ENCODE measurements at places on chromosomes 4 and X. TPM values are rescaled to one million over a fixed set of nuclear protein-coding genes. Genes with fewer than 3 reads are reported as not detected.

Gene SPANXC
- total RNA-seq = not detected

Gene SLC6A14
- not detected for total RNA-seq

Gene NCAPG
- total RNA-seq = 0.78 TPM

Gene TECRL
- total RNA-seq = not detected

DNA sequence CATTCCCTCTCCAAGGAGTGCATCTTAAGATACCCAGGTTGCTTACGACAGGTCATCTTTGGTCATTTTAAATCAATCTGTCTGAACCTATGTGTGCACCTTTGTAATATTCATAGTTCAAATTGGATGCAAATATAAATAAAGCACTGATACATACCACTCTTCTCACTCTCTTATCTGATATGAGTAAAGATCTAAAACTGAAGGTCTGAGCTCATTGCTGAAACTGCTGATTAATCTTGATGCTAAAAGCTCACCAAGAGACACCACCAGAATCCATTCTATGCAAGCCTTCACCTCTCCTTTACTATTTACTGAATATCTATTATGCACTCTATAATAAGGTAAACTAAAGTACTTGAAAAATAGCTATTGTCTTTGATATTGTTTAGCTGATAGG lies 16.6 kb downstream of the HSD17B13 start:
- no peaks in the 10 kb centered on the region for H3K4me1 ChIP-seq
- DNase-seq = no peak
- no peaks in the 10 kb centered on the region for H3K36me3 ChIP-seq
- H3K4me3 ChIP-seq = no peak overlapping the region
- H3K27ac ChIP-seq = no peak overlapping the region

DNA sequence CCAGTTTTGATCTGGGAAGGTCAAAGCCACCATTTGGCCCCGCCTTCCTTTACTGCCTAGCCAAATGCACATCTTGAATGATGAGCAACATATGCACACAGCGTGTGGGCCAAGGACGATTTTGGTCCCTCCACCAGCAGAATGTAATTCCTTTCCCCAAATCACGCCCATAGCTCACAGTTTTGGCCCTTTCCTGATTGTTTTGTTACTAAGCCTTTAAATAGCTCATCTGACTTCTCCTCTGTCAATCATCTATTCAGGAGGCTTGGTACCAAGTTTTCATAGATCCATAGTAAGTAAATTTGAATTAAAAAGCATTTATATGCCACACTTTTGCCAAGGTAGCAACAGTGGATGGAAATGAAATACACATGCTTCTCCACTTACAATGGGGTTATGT lies 123.3 kb downstream of the NFKB1 start:
- DNase-seq = no peak
- H3K27me3 ChIP-seq = no peaks in the 10 kb centered on the region
- no peak overlapping the region for H3K27ac ChIP-seq
- no peaks in the 10 kb centered on the region for H3K4me1 ChIP-seq
- no peaks in the 10 kb centered on the region for H3K36me3 ChIP-seq

- no peaks in the 10 kb centered on the region for H3K27me3 ChIP-seq
- H3K4me3 ChIP-seq = no peak overlapping the region
- no peaks in the 10 kb centered on the region for H3K36me3 ChIP-seq
- no peak overlapping the region for H3K27ac ChIP-seq
Observed at GRCh38 chr4:123877551-123877950, 481.0 kb downstream of the SPRY1 start.

DNA sequence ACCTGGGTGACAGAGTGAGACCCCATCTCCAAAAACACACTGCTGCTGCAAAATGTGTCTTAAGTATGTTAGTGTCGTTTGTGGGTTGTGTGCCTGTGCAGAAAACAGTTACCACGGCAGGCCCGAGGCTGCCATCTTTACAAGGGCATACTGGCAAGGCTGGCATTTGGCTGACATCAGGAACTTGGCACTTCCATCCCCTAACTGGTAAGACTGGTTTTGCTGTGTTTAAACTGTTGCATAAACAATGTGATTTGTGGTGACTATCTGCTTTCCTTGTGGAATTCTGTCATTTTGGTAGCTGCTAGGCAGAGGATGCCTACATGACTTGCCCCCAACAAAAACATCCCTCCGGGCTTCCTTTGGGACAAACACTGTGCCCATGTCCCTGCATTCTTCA lies 12.3 kb downstream of the LRP2BP start:
- no peaks in the 10 kb centered on the region for H3K36me3 ChIP-seq
- no peak for DNase-seq
- no peak overlapping the region for H3K27ac ChIP-seq
- no peaks in the 10 kb centered on the region for H3K27me3 ChIP-seq

- no peak for DNase-seq
- H3K4me1 ChIP-seq = no peaks in the 10 kb centered on the region
- no peak overlapping the region for H3K4me3 ChIP-seq
Observed at GRCh38 chrX:39309018-39309635, 507.9 kb downstream of the MID1IP1 start.

DNA sequence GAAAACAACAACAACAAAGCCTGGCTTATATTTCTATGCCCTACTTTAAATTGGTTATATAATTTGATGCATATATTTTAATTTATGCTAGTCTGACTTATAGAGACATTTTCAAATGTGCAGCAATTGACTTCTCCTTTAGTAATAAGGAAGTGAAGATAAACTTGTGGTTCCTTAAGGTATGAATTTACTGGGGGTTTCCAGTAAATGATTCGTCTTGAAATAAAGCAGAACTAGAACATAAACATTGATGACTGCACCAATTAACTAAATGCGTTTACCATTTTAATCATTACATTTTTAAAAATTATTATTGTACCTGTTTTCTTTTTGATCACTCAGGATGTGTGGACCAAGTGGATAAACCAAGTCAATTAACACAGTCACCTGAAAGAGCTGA lies 99.6 kb upstream of the CCSER1 start:
- H3K36me3 ChIP-seq = no peaks in the 10 kb centered on the region
- no peaks in the 10 kb centered on the region for H3K27me3 ChIP-seq
- H3K4me1 ChIP-seq = no peaks in the 10 kb centered on the region
- no peak for DNase-seq

GRCh38 chr4:118752551-118752950 lies 67.4 kb downstream of the METTL14 start:
- no peak overlapping the region for H3K27ac ChIP-seq
- no peaks in the 10 kb centered on the region for H3K36me3 ChIP-seq
- H3K4me3 ChIP-seq = no peak overlapping the region
- no peak for DNase-seq
- H3K27me3 ChIP-seq = no peaks in the 10 kb centered on the region

DNA sequence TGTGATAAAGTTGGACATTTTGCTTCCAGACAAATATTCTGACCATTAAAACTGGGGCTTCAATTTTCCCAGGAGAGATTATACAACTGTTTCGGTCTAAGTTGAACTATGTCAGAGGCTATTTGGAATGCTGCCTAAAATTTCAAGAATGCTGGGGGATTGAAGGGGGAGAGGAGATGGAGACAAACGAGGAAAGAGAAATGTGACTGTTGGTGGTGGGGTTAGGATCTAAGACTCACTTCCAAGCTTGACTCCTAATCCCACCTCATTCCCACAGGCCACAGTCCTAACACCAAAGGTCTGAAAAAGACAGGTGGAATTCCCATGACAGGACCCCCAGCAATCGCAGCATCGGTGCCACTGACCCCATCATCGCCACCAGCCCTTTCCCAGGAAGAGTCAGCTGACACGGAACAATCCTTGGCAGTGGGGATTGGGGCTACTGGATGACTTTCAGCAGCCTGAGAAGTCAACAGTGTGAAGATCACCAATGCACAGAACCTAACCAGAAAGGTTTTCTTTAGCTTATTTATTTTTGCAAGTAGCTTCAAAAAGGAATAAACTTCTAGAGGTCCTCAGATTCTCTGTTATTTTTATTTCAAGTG lies 74.0 kb upstream of the PRSS48 start:
- no peak for DNase-seq
- no peaks in the 10 kb centered on the region for H3K36me3 ChIP-seq
- no peak overlapping the region for H3K4me3 ChIP-seq

DNA sequence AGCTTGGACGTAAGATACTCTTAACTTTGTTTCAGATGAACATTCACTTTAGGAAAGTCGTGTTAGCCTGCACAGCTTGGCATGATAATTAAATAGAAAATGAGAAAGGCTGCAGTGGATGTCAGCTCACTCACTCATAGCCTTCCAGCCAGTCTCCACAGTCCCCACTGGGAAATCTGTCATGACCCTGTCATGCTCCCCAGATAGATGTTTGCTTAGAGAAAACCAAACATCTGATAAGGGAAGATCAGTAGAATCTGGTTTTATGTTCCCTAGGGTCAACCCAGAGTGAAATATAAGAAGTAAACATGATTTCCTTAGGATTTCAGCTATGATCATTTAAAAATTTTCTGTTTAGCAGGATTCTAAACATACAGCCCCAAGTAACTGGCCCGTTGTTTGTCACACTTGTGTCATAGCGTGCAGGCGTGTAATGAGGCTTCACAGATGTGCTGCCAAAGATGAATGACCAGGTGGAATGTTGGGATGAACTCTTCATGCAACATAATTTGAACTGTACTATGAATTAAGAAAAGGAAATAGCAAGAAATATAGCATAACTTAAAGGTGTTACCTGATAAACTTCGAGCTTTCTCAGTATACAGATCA lies 180.1 kb downstream of the BANK1 start:
- H3K27ac ChIP-seq = no peak overlapping the region
- no peaks in the 10 kb centered on the region for H3K4me1 ChIP-seq
- H3K27me3 ChIP-seq = no peaks in the 10 kb centered on the region
- no peak for DNase-seq
- H3K36me3 ChIP-seq = no peaks in the 10 kb centered on the region

DNA sequence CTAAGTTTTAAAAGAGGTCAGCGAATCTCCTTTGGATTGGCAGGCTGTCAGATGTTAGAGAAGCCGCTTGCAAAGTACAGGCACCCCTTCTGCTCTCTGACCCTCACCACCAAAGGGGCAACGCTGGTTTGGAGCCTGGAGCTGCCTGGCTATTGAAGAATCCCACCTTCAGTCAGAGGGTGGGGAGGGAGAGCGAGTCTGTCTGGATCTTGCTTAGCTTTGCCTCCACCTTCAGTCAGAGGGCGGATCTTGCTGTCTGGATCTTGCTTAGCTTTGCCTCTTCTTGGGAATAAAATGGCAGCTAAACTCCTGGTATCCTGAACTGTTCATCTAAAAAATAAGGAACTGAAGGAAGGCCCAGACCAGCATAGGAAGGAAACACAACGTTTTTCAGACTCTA lies 7.3 kb downstream of the CCDC110 start:
- no peaks in the 10 kb centered on the region for H3K36me3 ChIP-seq
- H3K27ac ChIP-seq = no peak overlapping the region
- no peak for DNase-seq
- no peaks in the 10 kb centered on the region for H3K4me1 ChIP-seq

- no peaks in the 10 kb centered on the region for H3K4me1 ChIP-seq
- H3K27ac ChIP-seq = peak overlapping the region; percentile 98
- DNase-seq = no peak
- H3K27me3 ChIP-seq = no peaks in the 10 kb centered on the region
- H3K4me3 ChIP-seq = no peak overlapping the region
Observed at GRCh38 chr4:150237110-150237872, 159.0 kb downstream of the DCLK2 start.

GRCh38 chr4:15197005-15197404 lies 194.7 kb downstream of the CPEB2 start:
- no peak for DNase-seq
- no peaks in the 10 kb centered on the region for H3K36me3 ChIP-seq
- no peak overlapping the region for H3K4me3 ChIP-seq
- H3K4me1 ChIP-seq = peaks cover 8% of the 10 kb centered on the region

Gene FAM9B
- not detected for total RNA-seq

GRCh38 chr4:69951602-69952001 lies 13.9 kb downstream of the CSN2 start:
- no peaks in the 10 kb centered on the region for H3K4me1 ChIP-seq
- H3K27ac ChIP-seq = no peak overlapping the region
- no peaks in the 10 kb centered on the region for H3K27me3 ChIP-seq
- no peak for DNase-seq

DNA sequence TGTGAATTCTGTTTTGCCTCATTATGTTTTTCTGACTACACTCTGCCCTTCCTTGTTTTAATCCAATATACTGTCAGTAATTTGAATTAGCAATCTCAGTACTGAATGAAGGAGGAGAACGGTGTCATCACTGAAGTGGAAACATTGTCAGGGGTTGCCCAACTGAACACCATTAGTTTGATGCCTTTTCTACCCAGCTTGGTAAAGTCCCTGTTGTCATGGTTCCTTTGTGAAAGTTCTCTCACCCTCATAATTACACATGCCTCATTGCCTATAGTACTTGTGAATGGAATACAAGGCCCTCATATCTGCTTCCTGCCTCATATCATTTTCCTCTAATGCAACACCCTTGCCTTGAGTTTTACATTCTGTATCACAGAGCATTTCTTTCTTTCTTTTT lies 76.9 kb downstream of the RRAGB start:
- H3K36me3 ChIP-seq = no peaks in the 10 kb centered on the region
- no peak overlapping the region for H3K4me3 ChIP-seq
- no peak overlapping the region for H3K27ac ChIP-seq
- H3K4me1 ChIP-seq = no peaks in the 10 kb centered on the region
- DNase-seq = no peak

Gene CTAG1A
- not detected for total RNA-seq

Gene SUPT20HL2
- total RNA-seq = not detected

Gene WDR17
- 3.0 TPM for total RNA-seq

GRCh38 chrX:9958183-9958582 lies 9.0 kb upstream of the CLDN34 start:
- no peaks in the 10 kb centered on the region for H3K36me3 ChIP-seq
- no peak for DNase-seq
- no peak overlapping the region for H3K27ac ChIP-seq

Gene FDCSP
- total RNA-seq = not detected

Gene CLCN4
- total RNA-seq = 8.6 TPM

GRCh38 chr4:121514443-121514842 lies 133.6 kb upstream of the QRFPR start:
- no peaks in the 10 kb centered on the region for H3K27me3 ChIP-seq
- no peak for DNase-seq
- H3K4me3 ChIP-seq = no peak overlapping the region
- no peaks in the 10 kb centered on the region for H3K36me3 ChIP-seq

Gene DRP2
- 1.5 TPM for total RNA-seq

- no peak overlapping the region for H3K27ac ChIP-seq
- DNase-seq = no peak
- no peaks in the 10 kb centered on the region for H3K4me1 ChIP-seq
Observed at GRCh38 chr4:33071535-33071934, 2351.4 kb downstream of the PCDH7 start.

Gene CWH43
- not detected for total RNA-seq

Gene FGF5
- 0.15 TPM for total RNA-seq

GRCh38 chr4:160026721-160027120 lies 923.8 kb downstream of the RAPGEF2 start:
- H3K27ac ChIP-seq = no peak overlapping the region
- no peaks in the 10 kb centered on the region for H3K36me3 ChIP-seq
- H3K4me3 ChIP-seq = no peak overlapping the region
- no peaks in the 10 kb centered on the region for H3K4me1 ChIP-seq

Data from aorta (tissue), 5 donors.